ENCODE measurements at places on chromosomes 1 and 21.

- ATAC-seq: no peak
These were observed 49.9 kb downstream of the COL6A1 start for GRCh38 chr21:46031484-46031883.

- no peak for ATAC-seq
These were observed 525 bp downstream of the C1QTNF12 start for GRCh38 chr1:1245817-1246576.

DNA sequence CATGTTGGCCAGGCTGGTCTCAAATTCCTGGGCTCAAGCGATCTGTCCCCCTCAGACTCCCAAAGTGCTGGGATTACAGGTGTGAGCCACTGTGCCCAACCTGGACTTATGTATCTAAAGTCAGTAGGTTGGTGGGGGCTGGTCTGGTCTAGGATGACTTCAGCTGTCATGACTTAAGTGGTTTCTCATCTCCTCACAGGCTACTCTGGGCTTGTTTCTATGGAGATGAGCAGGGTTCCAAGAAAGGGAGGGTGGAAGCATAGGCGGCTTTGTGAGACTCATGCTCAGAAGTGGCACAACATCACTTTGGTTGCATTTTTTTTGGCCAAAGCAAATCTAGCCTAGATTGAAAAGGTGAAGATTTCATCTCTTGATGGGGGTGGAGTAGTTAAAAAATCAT, 115.9 kb upstream of the IVNS1ABP start:
- ATAC-seq: peak; percentile 46

DNA sequence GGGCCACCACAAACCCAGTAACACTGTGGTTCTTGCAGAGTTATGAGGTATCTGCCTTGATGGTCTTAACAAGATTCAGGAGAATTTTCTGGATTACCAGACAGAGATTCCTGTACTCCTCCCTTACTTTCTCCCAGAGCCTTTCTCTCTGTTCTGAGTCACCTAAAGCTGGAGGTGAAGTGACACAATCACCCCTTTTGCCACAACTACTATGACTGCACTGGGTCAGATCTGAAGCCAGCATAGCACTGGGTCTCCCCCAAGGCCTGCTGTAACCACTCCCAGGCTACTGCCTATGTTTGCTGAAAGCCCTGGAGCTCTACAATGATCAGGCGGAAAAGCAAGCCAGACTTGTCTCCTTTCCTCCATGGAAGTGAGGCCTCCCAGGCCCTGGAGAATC, 156.7 kb upstream of the NEGR1 start:
- ATAC-seq: no peak

DNA sequence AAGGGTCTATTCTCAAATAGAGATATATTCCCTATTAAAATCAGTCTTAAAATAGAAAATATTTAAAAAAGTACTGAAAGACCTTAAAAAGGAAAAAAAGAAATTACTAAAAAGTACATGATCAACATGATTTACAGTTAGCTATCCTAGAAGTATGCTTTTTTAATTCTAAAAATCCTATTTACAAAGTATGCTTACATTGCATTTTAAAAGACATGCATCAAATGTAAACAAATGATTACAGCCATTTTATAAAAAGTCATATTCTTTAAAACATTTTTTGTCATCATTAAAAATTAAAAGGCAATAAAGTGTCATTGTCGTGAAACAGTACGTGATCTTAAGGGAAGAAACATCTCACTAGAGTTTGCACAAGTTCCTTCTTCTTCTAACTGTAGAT, 7.9 kb upstream of the C1orf52 start:
- ATAC-seq: no peak

- no peak for ATAC-seq
These were observed 43.7 kb upstream of the PTGFR start for GRCh38 chr1:78447086-78447485.

DNA sequence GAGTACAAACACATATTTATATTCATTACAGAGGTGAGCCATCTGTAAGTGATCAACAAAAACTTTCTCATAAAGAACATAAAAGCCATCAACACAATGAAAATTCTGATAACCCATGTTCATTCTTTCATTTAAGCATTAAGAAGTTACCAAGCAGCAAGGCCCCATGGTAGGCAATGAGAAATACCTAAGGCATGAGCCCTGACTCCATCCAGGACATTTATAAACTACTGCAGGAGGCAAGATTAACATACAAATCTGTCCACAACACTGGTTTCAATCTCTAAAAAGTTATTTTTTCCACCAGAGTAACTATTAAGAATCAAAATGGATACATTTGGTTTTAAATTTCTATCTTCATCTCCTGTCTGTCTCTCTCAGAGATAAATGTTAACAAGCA, 76.1 kb downstream of the SIPA1L2 start:
- no peak for ATAC-seq

DNA sequence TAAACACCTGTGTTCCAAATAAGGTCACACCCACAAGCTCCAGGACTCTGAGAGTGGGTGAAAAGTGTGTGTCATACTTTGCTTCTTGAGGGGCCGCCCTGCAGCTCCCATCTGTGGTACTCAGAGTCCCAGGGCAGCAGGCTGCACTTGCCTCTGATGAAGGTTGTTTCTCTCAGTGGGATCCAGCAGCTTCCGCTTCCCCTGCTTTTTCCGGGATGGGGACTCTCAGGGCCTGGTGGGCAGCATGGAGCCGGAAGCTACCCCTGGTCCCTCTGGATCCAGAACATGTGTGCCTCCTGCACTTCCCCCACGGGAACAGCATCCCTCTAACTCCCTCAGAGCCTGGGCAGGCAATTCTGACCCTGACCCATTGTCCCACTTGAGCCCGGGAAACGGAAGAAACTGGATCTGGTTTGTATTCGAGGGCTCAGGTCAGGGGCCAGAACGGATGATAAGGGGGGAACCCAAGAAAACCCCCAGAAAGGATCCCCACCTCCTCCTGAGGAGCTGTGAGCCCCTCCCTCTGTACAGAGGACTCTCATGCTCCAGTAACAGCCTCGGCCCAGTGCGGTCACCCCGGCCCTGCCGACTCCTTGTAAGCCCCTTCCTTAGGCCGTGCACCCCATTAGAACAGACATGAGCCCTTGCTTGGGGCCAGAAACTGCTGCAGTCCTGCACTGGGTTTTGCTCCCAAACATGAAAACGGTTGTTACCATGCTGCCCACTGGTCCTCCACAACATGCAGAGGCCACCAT, 189.5 kb upstream of the C1orf174 start:
- no peak for ATAC-seq

- ATAC-seq: no peak
These were observed 15.7 kb downstream of the ZFYVE9 start for GRCh38 chr1:52157582-52157981.

DNA sequence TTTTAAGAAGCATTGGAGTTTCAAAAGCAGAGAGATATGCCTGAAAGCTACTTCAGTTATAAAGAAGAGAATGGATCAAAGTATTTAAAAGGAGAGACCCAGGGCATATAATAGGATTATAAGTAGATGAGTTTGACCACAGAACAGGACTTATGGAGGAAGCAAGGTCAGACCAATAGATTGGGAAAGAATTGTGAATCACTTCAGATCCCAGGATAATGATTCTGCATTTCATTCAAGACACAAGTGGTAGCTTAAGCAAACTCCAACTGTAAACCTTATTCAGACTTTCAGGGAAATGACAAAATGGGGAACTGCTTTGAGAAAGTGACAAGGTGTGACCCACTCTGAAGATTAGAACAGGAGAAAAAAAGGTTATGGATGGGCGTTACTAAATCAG, 18.9 kb upstream of the OR10J5 start:
- no peak for ATAC-seq

DNA sequence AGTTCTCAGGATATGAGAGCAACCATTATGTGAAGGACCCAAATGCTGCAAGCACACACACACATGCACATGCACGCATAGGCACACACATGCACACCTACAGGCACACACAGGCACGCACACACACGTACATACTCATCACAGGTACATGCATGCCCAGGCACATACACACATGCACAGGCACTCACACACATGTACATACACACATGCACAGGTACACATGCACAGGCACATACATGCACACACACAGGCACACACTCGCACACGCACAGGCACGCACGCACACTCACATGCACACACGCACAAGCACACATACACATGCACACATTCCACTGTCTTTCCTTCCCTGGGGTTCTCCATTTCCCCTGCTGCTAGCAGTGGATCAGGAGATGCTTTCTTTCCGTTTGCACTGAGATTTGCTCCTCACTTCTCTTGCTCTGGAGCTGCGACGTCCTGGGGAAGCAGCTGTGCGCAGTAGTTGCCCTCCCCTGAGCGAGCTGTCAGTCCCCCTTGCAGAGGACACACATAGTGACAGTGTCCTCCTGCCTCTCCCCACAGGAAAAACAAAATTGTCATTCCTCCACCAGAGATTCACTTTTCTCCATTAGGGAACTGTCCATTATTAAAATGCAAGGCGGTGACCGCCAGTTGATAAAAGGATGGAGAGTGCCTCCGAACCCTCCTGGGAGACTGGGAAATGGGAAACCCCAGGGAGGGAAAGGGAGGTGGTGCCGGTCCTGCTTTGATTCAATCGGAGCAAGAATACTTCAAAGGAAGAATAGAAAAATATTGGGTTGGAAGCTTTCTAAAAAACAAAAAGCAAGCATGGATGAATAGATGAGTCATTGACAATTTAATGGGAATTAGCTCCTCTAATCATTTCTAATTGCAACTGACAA, 69.5 kb downstream of the WDR4 start:
- no peak for ATAC-seq

GRCh38 chr1:177432897-177433296, 262.1 kb downstream of the BRINP2 start:
- ATAC-seq: no peak

GRCh38 chr1:228538831-228539230, 51.6 kb downstream of the RNF187 start:
- no peak for ATAC-seq

DNA sequence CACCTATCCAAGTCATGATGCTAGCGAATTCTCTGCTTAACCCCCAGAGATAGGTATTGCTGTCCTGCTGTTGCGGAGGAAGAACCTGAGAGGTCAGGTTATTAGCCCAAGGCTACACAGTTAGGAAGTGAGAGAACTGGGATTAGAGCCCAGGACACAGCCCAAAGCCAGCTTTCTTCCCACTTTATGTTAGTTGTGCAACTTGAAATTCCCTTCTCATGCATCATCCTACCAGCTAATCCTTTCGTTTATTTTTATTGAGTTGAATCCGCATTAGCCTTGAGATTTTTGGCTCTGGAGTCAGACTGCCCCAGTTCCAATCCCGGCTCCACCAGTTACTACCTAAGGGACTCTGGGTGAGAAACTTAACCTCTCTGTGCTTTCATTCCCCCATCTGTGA, 65.4 kb downstream of the PLEKHA6 start:
- no peak for ATAC-seq

- ATAC-seq: peak; percentile 48
These were observed 58.5 kb downstream of the FGGY start for GRCh38 chr1:59355361-59355760.

DNA sequence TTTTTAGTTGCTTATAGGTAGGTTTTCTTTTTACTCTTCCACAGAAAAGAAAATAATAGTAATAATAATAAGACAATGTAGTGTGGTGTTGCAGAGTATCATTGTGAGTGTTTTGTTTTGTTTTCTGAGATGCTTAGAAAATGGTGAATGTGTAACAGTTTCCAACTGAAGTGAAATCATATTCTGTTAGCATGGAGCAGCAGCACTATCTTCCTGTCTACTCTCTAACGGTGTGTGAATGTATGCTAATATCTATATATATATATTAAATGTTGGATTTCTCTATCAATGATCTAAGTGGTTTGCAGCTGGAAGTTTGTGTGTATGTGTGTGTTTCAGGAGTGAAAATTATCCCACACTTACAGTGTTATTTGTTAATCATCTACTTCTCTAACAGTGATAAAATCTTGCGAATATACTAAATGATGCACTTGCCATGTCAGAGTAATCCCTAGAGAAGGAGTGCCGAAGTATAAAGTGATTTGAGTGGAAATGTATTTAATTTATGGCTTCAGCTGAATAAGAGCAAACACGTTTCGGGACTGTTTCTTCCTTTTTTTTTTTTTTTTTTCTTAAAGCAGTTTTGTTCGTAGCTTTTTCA, 377 bp downstream of the SAMD13 start:
- no peak for ATAC-seq

- peak; percentile 28 for ATAC-seq
These were observed 35.6 kb upstream of the WASF2 start for GRCh38 chr1:27525296-27526272.

GRCh38 chr21:42161401-42161955, 57.5 kb upstream of the ABCG1 start:
- ATAC-seq: no peak

DNA sequence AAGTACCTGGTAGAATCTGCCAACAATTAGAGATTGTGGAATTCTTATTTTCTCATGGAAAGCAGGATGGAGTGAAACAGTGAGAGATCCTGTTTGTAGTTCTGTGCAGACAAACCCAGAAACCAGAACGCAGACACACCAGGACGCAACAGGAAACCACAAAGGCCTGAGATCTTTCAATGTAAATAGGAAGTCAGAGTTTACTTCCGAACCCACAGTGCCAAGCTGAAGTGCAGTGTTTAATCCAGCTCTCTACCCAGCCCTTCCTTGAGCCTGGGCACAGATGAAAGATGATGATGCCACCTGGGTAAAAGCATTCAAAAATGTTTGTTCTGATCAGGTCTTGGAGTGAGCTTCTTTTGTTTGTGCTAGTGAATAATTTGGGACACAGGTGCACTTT, 244.2 kb upstream of the HOOK1 start:
- ATAC-seq: no peak

DNA sequence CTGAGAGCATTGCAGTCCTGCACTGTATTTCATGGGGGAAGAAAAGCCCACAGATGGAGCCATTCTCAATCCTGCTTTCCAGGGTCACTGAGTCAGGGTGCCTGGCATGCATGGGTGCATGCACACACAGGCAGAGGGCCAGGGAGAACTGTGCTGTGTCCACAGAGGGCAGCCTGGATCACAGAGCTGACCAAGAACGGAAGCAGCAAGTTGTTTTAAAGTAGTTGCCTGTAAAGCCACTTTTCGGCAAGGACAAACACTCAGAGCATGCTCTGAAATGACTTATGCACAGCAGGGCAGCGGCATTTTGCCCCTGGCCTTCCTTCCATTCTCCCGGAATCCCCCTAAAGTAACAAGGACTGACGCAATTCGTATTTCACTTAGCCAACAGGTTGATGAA, 3.6 kb downstream of the ERG start:
- ATAC-seq: no peak

DNA sequence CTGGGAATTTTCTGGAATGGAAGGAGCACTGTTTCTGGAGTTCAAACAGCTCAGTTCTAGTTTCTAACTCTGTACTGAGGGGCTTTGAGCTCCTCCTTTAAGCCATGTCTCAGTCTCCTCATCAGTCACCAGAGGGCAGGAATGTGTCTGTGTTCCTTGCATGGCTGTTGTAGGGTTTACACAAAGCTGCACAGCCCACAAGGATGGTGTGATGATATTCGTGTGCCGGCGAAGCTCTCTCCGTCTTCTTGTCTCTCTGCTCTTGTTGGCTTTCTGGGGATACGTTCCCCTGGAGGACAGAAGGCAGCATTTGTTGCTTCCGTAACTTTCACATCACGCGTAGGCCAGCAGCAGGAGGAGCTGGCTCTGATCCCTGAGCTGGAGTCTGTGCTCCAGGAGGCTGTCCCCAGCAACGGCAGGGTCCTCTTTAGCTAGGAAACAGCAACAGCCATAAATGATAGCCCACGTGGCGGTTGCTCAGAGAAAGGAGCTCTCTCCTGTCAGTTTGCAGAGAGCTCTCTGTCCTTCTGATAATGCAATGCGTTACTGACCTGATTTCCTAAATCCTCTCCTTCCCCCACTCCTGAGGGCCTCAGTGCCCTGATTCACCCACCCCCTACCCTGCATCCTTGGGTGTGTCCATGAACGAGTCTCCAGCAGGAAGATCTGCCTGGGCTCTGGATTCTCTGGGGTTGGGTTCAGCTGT, 189.2 kb upstream of the VAMP3 start:
- no peak for ATAC-seq

Data from activated CD4-positive, CD25-positive, alpha-beta regulatory T cell treated with anti-CD3 and anti-CD28 coated beads, Interleukin-2, amount 50 U/mL, for 24 hours (primary cell).